Right lung (tissue), 10 donors: ENCODE measurements at places on chromosomes 11 and 22. TPM values are rescaled to one million over a fixed set of nuclear protein-coding genes. Genes with fewer than 3 reads are reported as not detected.

Gene ZNF214
- 8.7 TPM for polyA plus RNA-seq

Gene SLC6A5
- not detected for polyA plus RNA-seq

- no peak for DNase-seq
Measured at GRCh38 chr22:29313576-29314466, 1.7 kb downstream of the RASL10A start.

DNA sequence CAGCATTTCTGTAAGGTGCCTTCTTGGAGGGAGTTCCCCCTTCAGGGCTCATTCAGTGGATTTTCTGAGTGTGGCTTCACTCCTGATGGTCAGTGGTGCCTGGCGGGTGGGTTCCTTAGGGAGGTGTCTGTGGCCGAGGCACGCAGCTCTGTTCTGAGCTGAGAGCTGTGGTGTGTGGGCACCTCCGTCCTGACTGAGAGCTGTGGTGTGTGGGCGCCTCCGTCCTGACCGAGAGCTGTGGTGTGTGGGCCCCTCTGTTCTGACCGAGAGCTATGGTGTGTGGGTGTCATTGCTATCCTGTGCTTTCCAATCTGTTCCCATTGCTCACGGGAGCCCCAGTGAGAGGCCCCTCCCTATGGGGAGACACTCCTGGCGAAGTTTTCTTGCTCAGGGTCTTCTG lies 39.8 kb downstream of the MUC6 start:
- no peak for DNase-seq

GRCh38 chr11:128244871-128245270 lies 342.5 kb downstream of the ETS1 start:
- DNase-seq = no peak

GRCh38 chr11:72009156-72009555 lies 10.4 kb downstream of the IL18BP start:
- DNase-seq = no peak

GRCh38 chr22:35708453-35708852 lies 9.2 kb upstream of the APOL5 start:
- no peak for DNase-seq

DNA sequence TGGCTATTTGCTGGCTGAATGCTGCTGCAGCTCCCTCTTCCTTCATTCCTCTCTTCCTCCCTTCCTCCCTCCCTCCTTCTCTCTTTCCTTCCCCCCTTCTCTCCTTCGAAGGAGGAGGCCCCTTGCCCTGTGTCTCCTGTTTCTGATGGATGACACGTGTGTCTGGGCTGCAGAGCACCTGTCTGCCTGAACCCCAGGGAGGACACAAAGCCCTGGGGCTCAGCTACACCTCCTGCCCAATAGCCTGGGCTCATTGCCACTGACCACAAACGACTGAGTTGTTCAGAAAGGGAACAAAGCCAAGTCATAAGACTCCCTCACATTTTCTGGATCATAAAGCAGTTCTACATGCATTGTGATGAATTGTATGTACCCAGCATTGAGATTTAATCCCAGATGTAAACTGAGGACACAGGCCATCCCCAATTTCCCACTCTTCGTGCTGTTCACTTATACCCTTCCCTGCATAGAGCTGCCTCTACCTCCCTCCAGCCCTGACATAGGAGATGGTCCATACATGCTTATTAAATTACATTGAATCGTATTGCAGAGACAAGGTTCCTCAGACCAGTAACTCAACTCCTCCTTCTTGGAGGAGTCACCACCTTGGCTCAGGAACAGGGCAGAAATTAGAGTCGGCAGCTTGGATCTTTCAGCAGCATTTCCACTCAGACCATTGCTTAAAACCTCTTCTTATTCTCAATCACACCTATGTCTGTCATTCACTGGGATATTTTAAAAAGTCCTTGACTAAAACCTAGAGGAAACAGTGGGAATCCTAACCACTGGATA lies 1.2 kb downstream of the CSRP3 start:
- DNase-seq = peak; percentile 27

- DNase-seq = no peak
Measured at GRCh38 chr11:64747961-64748665, 4.2 kb upstream of the RASGRP2 start.
